ENCODE measurements at places on chromosomes 4 and X.

GRCh38 chr4:146263793-146264192, 49.5 kb downstream of the REELD1 start:
- DNase-seq, result no peak

- no peak for DNase-seq
Observed at GRCh38 chrX:131703646-131704045, 159.8 kb downstream of the OR13H1 start.

DNA sequence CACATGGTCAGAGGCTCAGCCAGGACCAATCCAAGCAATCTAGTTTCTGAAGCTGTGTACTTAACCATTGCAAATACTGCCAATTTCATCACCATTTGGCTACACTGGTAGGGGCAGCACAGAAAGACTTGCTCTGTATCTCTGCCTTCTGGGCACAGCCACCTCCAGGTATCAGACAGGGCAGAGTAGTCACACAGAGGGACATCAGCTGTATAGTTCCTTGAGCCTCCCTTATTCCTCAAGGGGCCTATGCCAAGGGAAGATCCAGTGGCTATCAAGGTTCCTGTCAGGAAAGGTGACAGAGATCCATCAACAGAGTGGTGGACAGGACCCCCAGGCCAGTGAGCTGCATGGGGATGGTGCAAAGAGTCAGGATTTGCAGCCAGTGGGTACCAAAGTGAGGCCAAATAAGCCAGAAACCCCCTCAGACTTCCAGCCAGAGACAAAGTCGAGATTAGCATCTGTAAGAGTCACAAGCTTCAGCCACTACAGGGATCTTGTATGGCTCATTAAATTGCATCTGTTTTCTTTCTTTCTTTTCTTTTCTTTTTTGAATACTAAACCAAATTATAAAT, 381.6 kb upstream of the CPEB2 start:
- DNase-seq, result no peak

DNA sequence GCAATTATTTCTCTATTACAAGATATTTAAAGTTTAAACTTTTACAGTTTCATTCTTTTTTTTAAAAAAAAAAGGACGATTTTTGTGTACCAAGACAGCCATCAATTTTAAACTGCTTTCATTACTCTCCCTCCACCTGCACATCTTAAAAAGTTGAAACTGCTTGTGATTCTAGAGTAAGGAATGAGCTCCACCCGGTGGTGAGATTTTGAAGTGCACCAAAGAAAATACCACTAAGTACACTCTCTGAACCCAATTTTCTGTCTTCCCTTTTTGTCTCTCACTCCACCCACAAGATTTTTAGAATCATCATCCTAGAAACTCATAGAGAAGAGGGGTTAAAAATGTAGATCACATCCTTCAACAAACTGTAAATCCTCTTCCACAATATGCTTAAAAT, 91.3 kb upstream of the WDR44 start:
- DNase-seq, result peak; percentile 45

DNA sequence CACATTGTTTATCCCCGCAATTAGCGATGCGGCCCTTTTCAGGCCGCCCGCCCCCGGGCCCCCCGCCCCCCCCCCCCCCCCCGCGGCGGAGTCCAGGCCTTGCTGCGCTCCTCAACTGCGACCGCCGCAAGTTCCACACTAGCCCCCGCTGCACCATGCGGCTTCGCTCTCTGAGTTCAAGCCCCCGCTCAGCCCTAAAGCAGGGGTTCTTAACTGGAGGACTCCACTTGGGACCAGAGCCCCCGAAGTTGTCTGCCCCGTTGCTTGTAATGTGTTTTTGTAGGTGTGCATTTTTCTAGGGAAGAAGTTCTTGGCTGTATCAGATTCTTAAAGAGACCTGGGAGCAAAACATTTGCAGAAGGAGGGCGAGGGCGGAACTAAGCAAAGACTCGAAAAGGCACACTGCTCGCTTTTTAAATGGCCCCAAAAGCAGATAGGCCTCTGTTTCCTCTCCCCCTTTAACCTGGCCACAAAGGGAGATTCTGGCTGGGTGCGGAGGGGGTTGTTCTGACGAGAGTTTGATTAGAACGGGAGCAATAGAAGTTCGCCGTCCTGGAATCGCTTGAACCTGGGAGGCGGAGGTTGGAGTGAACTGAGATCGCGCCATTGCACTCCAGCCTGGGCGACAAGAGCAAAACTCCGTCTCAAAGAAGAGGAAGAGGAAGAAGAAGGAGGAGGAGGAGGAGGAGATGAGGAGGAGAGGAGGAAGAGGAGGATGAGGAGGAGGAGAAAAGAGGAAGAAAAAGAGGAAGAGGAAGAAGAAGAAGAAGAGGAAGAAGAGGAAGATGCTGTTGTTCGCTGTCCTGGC, 2.3 kb upstream of the MSX1 start:
- DNase-seq, result no peak

DNA sequence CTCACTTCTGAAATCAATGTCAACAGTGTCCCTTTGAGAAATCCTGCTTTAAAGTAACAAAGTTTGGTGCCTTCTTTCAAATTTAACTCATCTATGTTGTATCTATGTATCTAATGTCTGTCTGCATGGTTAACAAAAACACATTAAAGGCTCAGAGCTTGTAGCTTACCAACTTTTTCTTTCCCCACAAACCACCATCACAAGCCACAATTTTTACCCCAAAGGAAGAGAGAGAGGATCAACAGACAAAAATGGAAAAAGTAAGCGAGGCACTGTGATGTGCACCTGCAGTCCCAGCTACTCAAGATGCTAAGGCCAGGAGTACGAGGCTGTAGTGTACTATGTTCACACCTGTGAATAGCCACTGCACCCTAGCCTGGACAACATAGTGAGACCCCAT, 17.2 kb downstream of the ATRX start:
- no peak for DNase-seq

GRCh38 chr4:7880683-7881082, 59.0 kb downstream of the AFAP1 start:
- no peak for DNase-seq

GRCh38 chr4:148295642-148296041, 146.6 kb downstream of the NR3C2 start:
- no peak for DNase-seq

GRCh38 chr4:151882072-151882803, 121.4 kb upstream of the GATB start:
- DNase-seq, result no peak

DNA sequence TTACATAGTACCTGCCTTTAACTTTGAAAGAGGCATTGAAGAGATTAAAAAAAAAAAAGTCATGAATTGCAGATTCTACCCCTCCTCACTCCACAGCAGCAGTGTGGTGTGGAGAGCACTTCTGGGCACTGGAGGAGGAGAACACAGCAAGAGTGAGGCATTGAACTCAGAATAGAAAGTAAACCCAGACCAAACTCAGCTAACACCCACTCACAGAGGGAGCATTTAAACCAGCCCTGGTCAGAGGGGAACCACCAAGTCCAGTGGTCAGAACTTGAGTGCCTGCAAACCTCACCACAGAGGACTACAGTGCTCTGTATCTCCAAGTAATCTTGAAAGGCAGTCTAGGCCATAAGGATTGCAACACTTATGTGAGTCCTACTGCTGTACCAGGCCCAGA, 15.6 kb upstream of the UGT2A1 start:
- no peak for DNase-seq

- DNase-seq, result peak; percentile 73
Observed at GRCh38 chr4:99655308-99656081, 2.1 kb downstream of the C4orf54 start.

GRCh38 chr4:138939960-138940359, 75.6 kb upstream of the NOCT start:
- DNase-seq, result no peak

- DNase-seq, result no peak
Observed at GRCh38 chrX:12065251-12065650, 73.0 kb upstream of the FRMPD4 start.

DNA sequence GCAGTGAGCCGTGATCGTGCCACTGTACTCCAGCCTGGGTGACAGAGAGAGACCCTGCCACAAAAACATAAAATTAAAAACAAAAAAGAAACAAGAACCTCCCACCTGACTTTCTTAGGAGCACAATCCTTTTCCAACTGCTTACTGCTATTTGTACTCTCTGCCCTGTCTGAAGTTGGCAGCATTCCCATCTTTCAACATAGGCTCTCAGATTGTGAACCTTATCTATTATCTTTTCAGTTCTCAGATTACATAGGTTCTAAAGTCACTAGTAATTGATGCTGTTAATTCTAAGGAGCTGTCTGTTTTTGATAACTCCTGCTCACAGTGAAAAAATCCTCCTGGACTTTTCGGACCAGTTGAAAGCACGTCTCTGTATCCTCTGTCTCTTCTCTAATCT, 812.2 kb upstream of the CT83 start:
- DNase-seq, result no peak

GRCh38 chrX:68831405-68832100, 2.7 kb downstream of the EFNB1 start:
- DNase-seq, result no peak

- DNase-seq, result no peak
Observed at GRCh38 chrX:153642655-153643430, 4.2 kb upstream of the DUSP9 start.

DNA sequence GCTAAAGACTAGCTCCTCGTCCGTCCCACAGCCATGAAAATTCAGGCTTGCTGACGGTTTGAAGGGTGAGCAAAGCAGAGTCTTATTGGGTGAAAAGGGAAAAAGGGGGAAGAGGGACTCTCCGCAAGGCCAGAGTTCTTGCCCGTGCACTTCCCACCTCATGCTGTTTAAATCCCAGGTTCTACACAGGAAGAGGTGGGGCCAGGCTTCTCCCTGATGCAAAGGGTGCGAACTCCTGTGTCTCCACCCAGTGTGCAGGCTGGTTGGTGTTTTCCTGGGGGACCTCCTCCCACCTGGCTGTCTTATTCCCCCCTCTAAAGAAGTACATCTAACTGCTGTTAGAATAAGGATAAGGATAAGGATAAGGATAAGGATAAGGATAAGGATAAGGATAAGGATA, 18.0 kb upstream of the LANCL3 start:
- no peak for DNase-seq

DNA sequence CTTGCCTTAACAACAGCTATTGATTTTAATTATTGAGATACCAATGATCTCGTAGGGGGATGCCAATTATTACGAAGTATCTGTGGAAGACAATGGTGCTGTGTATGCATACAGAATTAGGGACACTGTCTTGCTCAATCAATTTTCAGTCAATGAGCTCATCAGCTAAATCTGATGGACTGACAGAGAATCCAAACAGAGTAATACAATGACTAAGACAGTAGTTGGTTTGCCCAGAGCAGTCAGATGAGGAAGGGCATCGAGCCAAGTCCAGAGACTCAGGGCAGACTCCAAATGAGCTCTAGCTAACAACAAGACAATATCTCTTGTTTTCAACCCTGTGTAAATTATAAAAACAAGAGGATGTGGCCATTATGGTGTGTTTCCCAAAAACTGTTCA, 14.7 kb upstream of the GSX2 start:
- no peak for DNase-seq

GRCh38 chrX:53563324-53563723, 123.2 kb downstream of the HUWE1 start:
- no peak for DNase-seq
